ENCODE measurements at places on chromosomes 7 and 10.
A peak's percentile ranks its signal among the peaks of the same experiment; 100 is the strongest.

- DNase-seq = no peak
These were observed 158.3 kb downstream of the EGFR start for GRCh38 chr7:55177068-55177530.

DNA sequence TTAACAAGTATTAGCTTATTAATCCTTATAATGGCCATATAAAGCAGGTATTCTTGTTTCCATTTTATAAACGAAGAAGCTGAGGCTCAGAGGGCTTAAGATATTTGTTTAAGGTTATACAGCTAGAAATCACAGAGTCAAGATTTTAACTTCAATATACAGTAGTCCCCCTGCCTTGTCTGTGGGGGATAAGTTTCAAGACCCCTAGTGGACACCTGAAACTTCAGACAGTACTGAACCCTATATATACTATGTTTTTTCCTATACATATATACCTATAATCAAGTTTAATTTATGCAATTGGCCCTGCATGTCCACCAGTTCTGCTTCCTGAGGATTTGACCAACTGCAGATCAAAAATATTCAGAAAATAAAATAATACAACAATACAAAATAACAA, 44.4 kb upstream of the STRIP2 start:
- no peak for DNase-seq

- peak; percentile 49 for DNase-seq
These were observed 44.5 kb downstream of the STARD3NL start for GRCh38 chr7:38222481-38223096.

DNA sequence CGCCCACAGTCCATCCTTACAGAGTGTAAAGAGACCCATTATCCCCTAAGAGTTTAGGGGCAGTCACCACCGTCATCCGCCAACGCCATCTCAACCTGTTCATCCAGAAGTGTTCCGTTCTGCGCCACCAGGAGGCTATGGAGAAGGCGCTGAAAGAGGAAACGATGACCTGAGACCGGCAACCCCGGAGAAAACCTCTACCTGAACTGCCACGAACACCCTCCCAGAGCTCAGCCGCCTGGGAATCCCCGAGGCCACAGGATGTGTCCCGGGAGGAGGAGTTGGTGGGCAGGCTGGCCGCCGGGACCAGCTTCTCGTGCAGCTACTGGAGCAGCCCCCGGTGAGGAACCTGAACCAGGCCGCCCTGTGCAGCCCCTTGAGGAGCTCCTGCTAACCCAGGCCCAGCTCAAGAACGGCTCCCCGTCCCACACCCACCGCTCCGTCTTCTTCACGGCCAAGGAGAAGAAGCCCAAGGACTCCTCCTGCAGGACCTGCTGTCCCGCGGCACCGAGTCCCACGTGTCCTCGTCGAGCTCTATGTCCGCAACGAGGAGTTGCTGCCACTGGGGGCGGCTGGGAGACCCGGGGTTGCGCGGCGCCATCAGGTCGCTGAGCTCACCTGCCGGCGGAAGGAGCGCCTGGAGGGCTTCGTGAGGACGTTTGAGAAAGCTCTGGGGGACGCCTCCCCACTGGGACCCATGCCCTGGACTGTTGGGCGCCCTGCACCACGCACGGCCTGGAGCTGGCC, 21.1 kb upstream of the LANCL2 start:
- no peak for DNase-seq

DNA sequence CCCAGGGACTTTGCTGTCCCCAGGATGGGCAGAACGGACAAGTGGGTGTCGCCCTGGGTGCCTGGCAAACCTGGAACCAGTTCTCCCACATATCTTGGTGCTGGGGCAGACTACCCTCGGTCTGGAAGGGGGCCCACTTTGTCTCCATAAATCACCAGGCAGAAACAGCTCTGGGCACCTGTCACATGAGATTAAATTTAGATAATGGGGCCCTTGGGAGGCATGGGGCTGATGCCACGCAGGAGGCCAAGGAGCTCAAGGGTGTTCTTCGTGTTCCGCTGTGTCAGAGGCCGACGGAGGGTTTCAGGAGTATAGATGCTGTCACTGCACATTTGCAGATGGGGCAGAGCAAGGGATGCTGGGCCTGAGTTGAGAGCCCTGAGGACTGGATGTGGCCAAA, 72.7 kb downstream of the TMEM130 start:
- DNase-seq = no peak

- no peak for DNase-seq
These were observed 85.2 kb upstream of the PLPP4 start for GRCh38 chr10:120371856-120372255.

DNA sequence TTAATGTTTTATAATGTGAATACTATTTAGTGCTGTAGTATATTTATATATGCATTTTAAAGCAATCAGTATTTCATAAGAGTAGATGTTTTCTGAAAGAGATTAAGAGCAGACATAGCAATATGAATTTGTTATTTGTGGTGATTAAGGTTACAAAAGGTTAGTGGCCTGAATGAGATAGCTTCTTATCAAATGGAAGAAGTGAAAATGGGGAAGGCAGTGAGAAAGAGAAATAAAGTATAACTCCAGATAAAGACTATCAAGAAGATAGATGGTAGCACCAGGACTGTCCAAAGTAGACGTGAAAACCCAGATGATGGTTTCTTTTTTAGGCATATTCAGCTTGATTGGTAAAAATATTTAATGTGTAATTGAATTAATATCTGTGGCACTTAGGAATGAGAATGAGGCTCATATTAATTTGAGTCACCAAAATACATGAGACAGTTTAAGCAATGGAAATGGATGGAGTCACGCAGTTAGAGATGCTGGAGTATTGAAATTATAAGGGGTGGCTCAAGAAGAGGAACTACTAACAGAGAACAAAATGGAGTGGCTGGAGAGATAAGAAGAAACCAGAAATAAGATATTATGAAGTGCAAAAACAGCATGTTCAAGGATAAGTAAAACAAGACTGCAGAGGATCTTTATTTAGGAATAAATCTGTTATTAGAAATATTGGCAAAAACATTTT, 288.0 kb upstream of the SEMA3C start:
- DNase-seq = no peak

Data from stimulated activated naive CD4-positive, alpha-beta T cell (primary cell).